Mammary epithelial cell (primary cell): ENCODE measurements at places on chromosomes 11 and 22.

- peak; percentile 74 for DNase-seq
These were observed 87.1 kb upstream of the SHANK2 start for GRCh38 chr11:71339396-71339881.

DNA sequence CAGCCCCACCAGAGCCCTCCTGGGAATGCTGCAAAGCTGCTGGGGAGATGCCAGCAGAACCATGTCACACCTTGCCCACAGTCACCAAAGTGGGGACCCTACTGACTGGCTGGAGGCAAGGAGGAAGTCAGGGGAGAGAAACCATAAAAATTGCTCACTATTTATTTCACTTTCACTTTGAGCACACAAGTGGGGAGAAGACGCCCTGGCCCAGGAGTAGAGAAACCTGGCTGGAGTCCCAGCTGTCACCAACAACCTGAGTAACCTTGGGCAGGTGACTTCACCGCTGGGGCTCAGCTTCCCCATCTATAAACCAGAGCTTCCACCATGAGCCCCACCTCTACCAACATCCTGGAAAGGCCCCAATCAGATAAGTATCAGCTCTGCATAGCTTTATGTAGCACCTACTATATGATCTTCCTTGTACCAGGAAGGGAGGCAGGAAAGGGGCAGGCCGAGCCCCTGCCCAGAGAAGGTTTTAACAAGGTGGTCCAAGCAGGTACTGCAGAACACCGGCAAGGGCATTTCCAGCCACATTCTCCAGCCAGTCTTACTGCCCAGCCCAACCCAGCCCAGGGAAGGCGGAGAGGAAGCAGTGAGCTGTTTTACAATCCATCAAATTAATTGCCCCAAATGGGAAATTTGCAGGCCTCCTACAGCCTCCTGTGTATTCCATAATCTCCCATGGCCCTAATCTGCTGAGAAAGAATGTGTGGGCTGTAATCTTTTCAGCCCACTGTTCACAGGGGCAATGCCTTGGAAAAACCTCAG lies 27.6 kb downstream of the PLEKHA7 start:
- DNase-seq = no peak

GRCh38 chr11:119450590-119451326 lies 27.8 kb upstream of the THY1 start:
- no peak for DNase-seq

DNA sequence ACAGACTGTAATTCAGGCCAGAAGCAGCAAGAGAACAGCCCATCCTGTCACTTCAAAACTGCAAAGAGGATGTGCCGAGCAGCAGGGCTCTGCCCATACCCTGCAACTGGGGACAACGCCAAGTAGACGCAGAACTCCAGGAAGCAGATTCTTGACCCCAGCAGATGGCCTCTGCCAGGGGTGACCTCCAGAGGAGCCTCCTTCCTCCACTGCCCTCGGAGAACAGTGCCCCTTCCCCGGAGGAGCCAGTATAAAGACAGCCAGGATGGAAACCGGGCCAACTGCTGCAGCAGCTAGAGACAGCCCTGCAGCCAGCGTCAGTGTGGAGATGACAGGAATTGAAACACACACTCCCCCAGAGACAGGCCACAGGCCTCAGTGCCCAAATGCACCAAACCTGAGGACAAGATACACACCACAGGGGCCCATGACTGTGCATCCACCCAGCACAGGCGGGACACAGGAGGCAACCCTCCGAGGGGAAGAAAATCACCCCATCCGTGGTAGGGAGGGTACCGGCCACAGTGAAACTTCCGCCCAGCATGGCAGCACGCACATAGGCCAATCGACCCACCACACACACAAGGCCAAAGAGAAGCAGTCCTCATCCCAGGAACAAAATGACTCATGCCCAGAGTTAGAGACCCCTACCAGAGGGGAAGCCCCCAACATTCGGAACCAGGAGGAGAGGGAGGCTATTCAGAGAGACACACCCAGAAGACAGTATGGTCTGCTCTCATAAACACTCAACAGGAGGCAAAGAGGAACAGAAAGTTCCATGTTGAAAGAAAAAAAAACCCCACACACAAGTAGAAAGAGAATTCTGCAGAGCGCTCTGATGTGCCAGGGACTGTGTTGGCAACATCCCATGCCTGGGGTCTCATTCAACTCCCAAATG lies 5.6 kb downstream of the AHNAK start:
- no peak for DNase-seq

DNA sequence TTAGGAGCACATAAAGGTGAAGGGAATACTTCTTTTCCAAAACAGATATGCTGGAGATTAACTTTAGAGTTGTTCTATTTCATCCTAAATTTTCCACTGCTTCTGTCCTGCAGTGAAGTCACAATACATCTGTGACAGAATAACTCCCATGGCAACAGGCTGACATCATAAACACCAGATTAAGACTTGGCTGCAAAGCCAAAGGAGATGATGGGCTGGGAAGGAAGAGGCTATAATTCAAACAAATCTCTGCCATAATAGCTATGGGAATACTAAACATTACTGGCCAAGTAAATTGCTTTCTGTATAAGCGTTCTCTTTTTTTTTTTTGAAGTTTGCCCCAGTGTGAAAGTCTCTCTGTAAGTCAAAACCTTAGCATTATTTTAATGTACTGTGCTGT lies 107.7 kb downstream of the CADM1 start:
- no peak for DNase-seq

DNA sequence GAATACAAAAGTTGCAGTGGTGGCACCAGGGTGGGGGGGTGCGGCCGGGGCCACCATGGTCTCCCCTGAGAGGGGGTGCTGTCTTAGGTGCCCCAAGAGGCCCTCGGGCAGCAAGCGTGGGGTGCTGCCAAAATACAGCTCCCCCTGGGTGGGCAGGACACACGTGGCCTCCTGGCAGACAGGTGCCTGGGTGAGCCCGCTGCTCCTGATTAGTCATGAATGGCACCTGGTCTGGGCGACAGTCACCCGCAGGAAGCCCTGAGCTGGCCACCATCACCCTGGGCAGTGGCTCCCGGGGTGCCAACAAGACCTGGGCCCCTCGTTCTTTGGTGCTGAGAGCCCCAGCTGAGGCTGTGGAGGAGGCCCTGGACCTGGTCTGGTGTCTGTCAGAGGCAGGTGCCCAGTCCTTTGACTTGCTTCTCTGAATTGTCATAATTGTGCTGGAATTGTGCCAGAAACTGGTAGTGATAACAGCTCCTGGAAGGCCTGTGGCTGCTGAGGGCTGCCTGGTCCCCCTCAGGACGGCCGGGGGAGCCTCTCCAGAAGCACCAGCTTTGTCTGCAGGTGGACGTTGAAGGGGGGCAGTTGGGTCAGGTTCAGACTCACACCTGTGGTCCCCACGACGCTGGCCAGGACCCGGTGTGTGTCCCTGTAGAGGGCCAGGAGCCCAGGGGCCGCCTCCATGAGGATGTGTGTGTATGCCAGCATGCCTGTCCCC lies 14.8 kb downstream of the ALG12 start:
- DNase-seq = no peak

GRCh38 chr11:32416301-32416700 lies 19.0 kb downstream of the WT1 start:
- DNase-seq = no peak

DNA sequence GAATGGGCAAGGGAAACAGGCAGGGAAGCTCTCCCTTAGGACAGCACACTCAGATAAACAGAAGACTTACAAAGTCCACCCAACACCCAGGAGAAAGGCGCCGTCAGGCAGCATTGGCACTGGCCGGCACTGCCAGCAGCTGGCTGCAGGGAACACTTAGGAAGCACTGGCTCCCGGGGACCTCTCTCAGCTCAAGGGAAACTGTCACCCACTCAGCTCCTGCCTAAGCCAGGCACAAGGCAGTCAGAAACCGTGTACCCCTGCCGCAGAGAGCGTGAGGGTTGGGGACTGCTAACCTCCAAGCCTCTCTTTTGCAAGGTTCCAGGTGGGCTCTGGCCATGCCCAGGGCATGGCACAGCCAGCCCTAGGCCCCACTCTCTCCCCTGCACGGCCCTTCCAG lies 64.7 kb downstream of the DGCR2 start:
- DNase-seq = no peak

- no peak for DNase-seq
These were observed 221.4 kb downstream of the C11orf91 start for GRCh38 chr11:33479231-33479630.

GRCh38 chr11:64233913-64234586 lies at the start of gene VEGFB:
TSS of gene VEGFB (plus strand) at chr11:64234584. CDS start at chr11:64234834, 250 bp downstream.
- DNase-seq = peak; percentile 25

GRCh38 chr22:44668190-44668885 lies 33.7 kb upstream of the PRR5 start:
- DNase-seq = no peak

- DNase-seq = no peak
These were observed 45.1 kb downstream of the KREMEN1 start for GRCh38 chr22:29117799-29118477.

DNA sequence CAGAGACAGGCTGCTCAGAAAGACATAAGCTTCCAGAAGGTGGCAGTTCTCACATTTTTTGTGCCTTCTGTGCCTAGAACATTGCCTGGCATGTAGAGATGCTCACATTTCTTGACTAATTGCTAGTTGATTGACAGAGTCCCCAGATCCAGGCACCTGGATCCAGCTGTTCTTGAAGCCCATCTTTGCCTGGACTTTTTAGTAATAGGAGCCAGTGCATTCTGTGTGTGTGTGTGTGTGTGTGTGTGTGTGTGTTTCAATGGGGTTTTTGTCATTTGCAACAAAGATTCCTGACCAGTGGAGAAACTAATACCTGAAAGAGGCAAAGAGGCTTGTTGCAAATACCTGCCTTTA lies 15.1 kb downstream of the MRGPRF start:
- DNase-seq = no peak

GRCh38 chr22:50267591-50268390 lies 2.4 kb downstream of the MAPK11 start:
- DNase-seq = peak; percentile 37

DNA sequence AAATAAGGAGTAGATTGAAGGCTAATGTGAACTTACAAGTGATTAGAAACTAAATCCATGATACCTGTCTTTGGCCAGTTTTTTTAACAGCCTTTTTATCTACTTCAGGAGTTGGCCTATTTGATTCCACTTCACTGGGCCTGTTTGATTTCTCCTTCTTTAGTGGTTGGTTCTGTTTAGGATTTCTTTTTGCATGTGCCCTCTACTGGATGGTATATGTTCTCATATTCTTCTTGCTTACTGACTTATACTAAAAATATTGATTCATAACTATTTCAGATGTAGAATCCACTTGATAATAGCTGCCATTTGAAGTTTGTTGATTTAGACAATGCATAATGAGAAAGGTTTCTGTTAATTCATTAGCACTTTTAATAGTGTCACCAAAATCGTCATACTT lies 53.9 kb downstream of the USP47 start:
- DNase-seq = no peak

DNA sequence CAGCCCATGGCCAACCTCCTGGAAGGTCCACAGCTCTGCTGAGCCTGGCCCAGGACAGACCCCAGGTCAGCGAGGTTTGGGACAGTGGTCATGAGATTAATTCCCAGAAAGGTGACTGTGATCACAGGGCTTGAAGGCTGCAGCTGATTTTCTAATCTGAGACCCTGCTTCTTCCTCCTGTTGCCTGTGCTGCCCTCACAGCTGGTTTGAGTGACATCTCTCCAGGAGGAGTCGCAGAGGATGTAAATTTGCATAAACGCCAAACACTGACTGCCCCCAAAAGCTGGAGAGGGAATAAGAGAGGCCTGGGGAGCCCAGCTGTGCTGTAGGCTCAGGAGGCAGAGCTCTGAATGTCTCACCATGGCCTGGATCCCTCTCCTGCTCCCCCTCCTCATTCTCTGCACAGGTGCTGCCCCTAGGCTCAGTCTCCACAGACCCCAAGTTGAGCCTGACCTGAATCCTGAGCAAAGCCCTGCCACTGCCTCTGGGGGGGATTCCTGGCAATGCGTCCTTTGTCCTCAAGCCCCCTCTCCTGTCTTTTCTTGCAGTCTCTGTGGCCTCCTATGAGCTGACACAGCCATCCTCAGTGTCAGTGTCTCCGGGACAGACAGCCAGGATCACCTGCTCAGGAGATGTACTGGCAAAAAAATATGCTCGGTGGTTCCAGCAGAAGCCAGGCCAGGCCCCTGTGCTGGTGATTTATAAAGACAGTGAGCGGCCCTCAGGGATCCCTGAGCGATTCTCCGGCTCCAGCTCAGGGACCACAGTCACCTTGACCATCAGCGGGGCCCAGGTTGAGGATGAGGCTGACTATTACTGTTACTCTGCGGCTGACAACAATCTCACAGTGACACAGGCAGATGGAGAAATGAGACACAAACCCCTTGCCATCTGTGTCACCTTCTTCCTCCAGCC lies 23.8 kb downstream of the GGTLC2 start:
- no peak for DNase-seq

DNA sequence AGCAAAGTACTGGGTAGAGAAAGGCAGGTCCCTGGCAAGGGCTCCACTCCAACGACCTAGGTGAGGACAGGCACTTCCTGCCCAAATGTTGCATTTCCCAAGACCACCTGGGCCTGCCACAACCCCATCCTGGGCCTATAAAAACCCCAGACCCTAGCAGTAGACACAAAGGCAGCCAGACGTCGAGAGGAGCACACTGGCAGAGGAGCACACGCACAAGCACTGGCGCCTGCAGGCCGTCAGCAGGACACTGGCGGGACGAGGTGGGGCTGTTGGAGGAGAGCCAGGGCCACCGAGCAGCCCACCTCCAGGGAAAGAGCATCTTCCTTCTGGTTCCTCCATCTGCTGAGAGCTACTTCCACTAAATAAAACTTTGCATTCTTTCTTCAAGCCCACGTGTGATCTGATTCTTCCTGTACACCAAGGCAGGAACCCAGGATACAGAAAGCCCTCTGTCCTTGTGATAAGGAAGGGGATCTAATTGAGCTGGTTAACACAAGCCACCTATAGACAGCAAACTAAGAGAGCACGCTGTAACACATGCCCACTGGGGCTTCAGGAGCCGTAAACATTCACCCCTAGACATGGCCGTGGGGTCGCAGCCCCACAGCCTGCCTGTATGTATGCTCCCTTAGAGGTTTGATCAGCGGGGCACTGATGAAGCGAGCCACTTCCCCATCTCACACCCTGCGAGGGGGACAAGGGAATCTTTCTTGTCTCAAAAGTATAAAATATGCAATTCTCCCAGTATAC lies 89.7 kb upstream of the MTMR2 start:
- DNase-seq = no peak

DNA sequence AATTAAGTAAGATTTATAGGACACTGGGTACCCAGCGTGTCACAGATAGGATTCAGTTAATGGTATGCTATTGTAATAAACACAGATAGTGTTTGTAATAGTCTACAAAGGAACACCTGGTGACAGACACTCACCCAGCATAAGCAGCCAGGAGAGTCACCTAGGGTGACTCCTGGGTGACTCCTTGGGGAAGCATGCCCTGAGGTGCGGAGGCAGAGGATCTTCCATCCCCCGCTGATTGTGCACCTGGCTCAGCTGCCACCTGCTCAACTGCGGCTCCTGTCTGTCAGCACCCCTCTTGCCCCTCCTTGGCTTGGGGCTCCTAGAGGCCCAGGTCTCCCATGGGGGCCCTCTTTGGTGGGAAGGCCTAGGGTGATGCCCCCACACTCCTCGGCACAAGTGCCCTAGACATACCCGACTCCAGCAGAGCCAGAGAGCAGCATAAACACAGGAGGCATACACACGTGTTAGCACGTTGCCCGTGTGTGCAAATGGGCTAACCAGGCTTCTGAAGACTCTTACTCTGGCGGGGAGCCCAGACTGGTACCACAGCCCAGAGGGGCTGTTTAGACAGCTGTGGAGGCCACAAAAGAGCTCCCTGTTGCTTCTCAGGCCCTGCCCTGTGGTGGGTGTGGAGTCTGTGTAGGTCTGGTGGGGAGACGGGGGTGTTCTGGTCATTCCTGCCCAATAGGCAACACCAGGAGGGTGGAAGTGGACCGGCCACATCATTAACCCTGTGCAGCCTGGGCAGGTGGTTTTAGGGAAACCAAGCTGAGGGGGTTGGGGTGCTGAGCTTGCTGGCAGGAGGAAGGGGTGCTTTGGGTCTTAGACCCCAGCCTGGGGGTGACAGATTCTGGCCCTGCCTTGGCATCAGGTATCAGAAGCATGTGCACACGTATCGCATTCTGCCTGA lies 3.0 kb downstream of the INPPL1 start:
- DNase-seq = peak; percentile 61
